Stimulated activated naive CD8-positive, alpha-beta T cell treated with anti-CD3 and anti-CD28 coated beads, Interleukin-15, Interleukin-2, amounts not matched to agents 100 U/mL and 50 U/mL, for 24 hours (primary cell): ENCODE measurements at places on chromosomes 5 and 9.

GRCh38 chr5:34053133-34053532, 10.1 kb upstream of the C1QTNF3 start:
- no peak for DNase-seq

GRCh38 chr5:158718738-158719505, 380.8 kb downstream of the EBF1 start:
- no peak for DNase-seq

- DNase-seq: no peak
Observed at GRCh38 chr5:66513130-66513529, 83.1 kb upstream of the MAST4 start.

DNA sequence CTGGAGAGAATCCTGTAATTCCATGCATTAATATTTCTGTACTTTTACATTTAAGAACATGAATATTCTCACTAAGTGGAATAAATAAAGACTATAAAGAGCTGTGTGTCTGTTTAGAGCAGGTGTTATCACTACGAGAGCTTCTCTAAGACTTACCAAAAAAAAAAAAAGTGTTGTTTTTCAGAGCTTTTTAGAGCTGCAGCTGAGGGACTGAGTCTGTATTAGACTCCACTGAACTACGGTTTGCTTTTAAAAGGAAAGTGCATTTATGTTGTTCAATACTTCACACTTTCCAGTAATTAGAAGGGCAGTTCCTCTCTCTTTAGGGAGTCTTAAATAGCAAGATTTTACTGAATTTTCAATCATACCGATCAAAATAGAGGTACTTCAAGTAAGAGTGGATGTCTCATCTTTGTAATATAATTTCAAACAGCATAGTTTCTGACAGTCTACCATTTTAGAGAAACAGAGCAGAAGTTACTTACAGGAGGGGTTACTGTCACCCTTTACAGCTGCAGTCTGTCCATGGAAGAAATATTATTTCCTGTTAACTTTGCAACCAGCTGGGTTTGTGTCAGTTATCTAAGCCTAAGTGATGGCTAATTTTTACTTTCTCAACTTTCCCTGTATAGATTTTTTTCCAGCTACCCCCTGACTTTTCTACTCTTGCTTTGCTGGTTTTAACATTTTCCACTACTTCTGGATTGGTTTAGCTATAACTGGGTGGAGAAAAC, 2.4 kb downstream of the SYK start:
- no peak for DNase-seq

DNA sequence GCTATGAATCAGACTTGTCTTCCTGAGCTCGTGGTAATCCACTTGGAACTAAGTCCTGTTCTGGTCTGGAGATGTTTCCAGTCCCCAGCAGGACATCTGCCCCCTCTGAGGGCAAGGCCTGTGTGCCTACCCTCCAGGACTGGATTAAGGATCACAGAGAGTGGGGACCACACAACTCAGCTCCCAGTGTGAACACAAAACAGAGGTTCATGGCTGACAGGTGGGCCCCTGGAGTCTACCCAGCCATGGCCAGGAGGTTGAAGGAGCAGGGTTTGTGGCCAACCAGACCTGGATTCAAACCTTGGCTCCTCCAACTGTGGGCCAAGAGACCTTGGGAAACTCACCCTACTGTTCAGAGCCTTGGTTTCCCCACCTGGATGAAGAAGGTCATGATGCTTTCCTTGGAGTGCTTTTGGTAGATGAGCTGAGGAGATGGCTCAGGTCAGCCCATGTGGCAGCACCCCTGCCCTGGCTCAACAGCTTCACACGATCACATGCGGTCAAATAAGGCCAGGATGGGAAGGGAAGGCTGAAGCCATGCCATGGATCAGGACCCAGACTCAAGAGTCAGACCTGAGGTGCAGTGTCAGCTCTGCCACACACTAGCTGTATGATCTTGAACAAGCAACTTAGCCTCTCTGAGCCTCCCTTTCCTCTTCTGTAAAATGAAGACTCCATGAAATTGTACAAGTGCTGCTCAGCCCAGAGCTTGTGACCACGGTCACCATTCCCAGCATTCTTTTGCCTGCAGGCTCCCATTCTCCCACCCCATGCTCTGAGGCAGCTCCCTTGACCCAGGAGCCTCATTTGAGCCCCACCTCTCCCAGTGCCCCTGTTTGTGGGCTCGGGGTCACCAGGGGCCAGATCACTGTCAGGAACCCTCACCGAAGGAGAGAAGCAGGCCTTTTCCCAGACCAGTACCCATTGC, 27.3 kb upstream of the ANGPTL2 start:
- DNase-seq: no peak

- DNase-seq: no peak
Observed at GRCh38 chr9:83056174-83056573, 6.8 kb downstream of the RASEF start.

DNA sequence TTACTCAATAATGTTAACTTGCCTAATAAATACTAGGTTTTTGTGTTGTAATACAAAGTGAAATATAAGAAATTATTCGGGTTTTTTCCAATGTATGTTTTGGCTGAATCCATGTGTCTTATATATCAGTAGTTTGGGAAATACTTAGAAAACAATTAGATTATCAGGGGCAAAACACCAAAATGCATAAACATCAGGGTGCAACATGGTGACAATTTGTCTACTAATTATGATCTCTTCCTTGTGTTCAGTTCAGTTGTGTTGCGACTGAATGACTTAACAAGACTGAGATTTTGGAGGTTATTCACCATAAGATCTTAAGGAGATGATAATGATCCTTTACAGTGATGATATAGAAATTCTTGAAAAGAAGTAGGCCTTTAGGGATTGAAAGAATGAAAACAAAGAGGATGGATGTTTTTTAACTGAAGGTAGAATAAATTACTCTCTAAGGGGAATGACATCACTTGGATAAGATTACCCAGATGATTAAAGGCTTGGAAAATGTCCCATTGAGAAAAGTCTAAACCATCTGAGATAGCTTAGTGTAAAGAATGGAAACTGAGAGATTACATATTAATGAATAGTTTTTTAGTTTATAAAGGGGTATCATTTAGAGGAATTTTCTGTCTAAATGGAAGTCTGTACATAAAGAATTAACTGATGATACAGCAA, 415.8 kb downstream of the SPATA31D1 start:
- DNase-seq: no peak

DNA sequence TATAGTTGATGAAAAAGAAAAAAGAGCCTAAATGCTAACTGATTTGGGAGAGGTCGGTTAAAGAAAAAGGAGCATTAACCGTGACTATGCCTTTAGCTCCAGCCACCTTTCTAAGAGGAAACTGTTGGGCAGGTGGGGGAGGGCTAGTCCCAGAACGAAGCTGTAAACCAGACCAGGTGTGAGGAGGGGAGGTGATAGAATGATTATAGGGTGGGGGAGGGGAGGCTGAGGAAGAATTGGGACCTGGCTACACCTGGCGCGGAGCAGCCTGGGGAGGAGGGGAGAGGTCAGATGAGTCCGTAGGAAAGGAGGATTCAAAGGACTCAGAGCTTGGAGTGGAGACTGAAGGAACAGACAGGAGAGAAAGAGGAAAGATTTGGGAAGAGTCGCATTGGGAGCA, 73.4 kb downstream of the PHAX start:
- DNase-seq: no peak

DNA sequence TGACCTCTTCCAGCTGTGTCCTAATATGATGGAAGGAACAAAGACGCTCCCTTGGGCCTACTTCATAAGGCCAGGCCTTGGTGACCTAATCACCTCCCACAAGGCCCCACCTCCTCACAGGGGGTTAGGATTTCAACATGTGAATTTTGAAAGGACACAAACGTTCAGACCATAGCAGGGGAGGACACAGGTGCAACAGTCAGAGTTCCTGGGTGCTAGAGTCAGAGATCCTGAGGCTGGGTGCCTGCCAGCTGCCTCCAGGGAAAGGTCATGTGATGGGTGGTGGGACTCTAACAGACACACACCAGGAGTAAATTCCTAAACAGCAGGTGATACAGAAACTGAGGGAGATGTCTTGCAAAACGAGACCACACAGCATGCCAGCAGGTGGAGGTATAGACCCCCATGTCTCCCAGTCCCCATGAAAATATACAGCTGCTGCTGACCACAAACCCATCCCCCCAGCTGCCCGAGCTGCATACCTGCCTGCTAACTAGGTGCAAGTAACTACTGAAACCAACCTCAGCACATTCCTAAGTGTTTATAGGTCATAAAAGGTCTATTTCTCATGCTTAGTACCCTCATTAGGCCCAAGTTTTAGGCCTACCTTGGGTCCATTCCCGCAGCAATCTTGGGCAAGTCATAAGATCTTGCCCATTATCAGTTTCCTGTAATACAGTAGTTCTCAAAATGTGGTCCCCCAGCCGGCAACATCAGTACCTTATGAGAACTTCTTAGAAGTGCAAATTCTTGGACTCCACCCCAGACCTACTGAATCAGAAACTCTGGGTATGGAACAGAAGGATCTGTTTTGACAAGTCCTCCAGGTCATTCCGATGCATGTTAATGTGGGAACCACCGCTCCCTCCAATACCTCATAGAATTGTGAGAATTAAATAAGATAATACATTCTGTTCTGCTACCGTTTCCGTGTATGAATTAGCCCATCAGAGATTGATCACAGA, 245.3 kb downstream of the ENC1 start:
- DNase-seq: no peak

GRCh38 chr5:168273056-168273980, 18.1 kb upstream of the WWC1 start:
- DNase-seq: no peak

- no peak for DNase-seq
Observed at GRCh38 chr5:142545650-142546322, 140.1 kb downstream of the FGF1 start.

GRCh38 chr9:22986556-22986955, 539.9 kb downstream of the DMRTA1 start:
- DNase-seq: no peak

GRCh38 chr9:7338586-7339281, 460.8 kb downstream of the DMAC1 start:
- DNase-seq: no peak

GRCh38 chr5:142324871-142325724, at the start of gene SPRY4:
SPRY4 (minus strand) TSS chr5:142325021; CDS start chr5:142315108, 9,913 bp downstream.
- peak; percentile 90 for DNase-seq

GRCh38 chr9:96494215-96494800, 44.3 kb downstream of the HABP4 start:
- DNase-seq: no peak

GRCh38 chr5:31731710-31732301, 92.9 kb downstream of the PDZD2 start:
- DNase-seq: no peak

DNA sequence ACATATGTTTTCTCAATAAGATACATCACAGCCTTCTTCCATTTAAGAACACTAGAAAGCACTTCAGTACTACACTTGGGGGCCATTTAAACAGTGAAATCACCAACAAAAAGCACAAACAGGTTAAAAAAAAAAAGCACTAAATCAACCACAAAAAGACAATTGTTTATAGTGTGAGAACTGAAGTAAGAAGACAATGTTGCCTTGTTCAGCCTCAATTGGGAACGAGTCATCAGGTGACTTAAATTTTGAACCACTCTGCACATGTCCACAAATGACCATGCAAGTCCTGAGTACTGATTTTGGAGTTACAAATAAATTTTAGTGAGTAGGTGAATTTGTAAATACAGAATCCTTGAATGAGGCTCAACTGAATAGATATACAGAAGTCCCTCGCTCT, 37.2 kb upstream of the HNRNPA0 start:
- no peak for DNase-seq

GRCh38 chr5:115126303-115126702, 43.4 kb downstream of the TRIM36 start:
- DNase-seq: no peak

GRCh38 chr9:69090140-69090750, 54.7 kb downstream of the FXN start:
- no peak for DNase-seq

DNA sequence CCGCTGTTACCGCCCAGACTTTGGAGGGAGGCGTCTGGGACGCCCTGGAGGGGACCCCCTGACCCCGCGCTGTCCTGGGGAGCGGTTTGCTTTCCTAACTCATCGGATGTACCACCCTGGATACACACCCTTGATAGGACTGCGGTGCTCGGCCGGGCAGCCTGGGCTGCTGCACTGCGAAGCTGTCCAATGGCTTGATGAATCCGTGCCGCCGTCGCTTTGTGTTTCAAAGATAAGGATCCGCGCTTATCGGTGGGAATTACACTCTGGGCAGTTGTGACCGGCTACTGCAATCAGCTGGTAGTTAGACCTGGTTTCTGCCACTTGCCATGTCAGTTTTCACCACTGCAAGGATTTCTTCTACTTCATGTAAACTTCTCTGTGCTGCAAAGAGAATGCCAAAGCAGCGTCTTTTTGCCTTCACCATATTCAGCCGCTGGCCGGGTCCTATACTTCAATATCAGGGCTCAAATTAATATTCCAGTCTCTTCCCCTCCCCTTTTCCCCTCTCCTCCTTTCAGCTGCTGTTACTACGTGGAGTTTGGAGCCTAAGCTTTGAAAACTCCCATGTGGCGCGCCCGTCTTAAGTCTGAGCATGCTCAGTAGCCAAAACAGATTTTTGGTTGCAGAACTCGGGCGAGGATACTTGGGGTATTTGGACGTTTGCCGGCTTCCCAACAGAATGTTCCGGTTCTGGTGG, 727 bp downstream of the SMAD5 start:
- DNase-seq: peak; percentile 31

GRCh38 chr9:93657331-93658111, 81.1 kb downstream of the PHF2 start:
- no peak for DNase-seq

DNA sequence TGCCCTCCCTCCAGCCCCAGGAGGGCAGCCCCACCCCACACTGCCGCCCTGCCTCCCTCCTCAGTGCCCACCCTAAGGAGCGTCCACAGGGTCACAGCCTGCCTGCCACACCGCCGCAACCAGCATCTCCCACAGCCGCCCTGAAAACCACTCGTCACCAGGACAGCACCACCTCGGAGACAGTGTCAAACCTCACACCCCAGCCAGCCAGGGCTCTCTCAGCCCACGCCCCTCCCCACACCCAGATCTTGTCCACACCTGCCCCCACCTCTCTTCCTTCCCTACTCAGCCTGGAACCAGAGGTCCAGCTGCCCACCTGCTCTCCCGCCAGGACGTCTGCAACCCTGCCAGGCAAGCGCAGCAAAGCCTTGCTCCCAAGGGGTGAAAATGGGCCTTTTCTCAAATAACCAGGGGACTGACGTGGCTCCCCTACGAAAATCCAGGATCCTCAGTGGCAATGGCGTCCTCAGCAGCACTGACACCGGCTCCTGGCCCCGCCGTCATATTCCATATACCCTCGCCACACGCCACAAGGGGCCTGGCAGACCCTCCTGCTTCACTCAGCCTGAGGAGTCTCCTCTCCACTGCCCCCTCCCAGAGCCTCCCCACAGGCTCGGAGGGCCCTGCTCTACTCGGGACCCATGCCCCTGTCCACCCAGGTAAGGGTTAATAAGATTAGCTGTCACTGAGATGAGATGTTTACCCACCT, 71.0 kb upstream of the ADAMTS2 start:
- DNase-seq: no peak

DNA sequence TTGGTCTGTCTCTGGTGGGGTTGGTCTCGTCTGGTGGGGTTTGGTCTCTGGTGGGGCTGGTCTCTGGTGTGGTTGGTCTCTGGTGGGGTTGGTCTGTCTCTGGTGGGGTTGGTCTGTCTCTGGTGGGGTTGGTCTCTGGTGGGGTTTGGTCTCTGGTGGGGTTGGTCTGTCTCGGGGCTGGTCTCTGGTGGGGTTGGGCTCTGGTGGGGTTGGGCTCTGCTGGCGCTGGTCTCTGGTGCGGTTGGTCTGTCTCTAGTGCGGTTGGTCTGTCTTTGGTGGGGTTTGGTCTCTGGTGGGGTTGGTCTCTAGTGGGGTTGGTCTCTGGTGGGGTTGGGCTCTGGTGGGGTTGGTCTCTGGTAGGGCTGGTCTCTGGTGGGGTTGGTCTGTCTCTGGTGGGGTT, 16.3 kb upstream of the CD74 start:
- no peak for DNase-seq
